ENCODE measurements at places on chromosomes 3 and 15.

GRCh38 chr15:88232771-88233201 lies 23.8 kb downstream of the NTRK3 start:
- DNase-seq = no peak

- no peak for DNase-seq
Observed at GRCh38 chr3:184808021-184808420, 3.9 kb upstream of the VPS8 start.

DNA sequence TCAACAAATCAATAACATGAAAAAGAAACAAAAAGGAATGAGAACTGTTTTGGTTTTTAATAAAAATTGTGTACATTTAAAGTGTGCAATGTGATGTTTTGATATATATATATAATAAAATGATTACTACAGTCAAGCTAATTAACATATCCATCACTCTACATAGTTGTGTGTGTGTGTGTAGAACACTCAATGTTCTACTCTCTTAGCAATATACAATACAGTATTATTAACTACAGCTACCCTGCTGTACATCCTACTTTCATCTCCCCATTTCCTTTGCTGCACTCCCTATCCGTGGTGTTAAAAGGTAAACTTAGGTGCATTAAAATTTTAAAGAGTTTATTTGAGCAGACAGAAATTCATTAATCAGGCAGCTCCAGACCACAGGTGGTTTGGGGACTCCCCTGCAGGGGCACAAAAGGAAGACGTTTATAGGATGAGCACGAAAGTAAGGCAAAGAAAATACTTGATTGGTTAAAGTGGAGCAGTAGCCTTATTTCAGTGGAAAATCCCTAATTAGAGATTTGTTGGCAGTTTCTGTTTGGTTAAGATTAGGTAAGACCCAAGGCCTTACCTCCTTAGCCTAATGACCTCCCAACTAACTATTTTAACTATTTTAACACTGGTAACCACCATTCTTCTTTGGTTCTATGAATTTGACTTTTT lies 61.8 kb upstream of the SNRK start:
- DNase-seq = no peak

- DNase-seq = no peak
Observed at GRCh38 chr3:49661281-49661680, 12.9 kb upstream of the APEH start.

DNA sequence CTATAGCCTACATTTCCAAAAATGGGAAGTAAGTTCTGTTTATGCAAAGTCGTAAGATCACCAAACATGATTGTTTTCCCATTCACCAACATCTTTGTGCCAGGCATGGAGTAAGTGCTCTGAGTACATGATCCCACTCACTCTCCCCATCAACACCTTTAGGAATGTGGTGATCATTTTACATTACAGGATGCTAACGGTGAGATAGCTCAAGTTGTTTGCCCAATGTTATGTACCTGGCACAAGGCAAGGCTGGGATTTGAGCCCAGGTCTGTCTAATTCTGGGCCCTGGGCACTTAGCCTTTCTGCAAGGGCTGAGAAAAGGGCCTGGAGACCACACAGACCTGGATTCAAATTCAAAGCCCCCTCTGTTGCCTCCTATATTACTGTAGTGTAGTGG lies 581.7 kb upstream of the CFAP20DC start:
- DNase-seq = no peak

GRCh38 chr3:175606650-175607318 lies 747.6 kb downstream of the NAALADL2 start:
- no peak for DNase-seq

GRCh38 chr3:52532838-52533622 lies 627 bp downstream of the NT5DC2 start:
- DNase-seq = no peak

- DNase-seq = no peak
Observed at GRCh38 chr15:96321639-96322535, 8.6 kb upstream of the NR2F2 start.

Data from iPS DF 19.7 (cell line).